T1000 (cell line): ENCODE measurements at places on chromosomes 7 and 10.

GRCh38 chr7:151007469-151007898 is 16.7 kb downstream of the NOS3 start:
- DNase-seq = no peak

DNA sequence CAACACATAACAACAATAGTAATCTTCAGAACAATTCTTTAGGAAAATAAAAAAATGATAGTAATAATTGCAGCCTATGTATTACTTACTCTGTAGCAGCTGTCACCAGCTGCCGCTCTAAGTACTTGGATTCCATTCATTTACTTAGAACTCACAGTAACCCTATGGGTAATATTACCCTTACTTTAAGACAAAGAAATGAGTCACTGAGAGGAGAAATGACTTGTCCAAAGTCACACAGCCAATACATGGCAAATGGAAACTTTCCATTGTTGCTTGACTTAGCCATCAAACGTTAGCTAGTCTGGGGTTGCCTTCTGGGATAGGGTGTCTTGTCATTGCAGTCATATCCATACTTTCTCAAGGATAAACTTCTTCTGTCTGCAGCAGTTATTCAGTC is 3.6 kb downstream of the CCNY start:
- DNase-seq = no peak

- DNase-seq = no peak
These were observed 323.9 kb downstream of the AUTS2 start for GRCh38 chr7:69922026-69922803.

- peak; percentile 6 for DNase-seq
These were observed 25.4 kb upstream of the PRXL2A start for GRCh38 chr10:80382989-80383388.

DNA sequence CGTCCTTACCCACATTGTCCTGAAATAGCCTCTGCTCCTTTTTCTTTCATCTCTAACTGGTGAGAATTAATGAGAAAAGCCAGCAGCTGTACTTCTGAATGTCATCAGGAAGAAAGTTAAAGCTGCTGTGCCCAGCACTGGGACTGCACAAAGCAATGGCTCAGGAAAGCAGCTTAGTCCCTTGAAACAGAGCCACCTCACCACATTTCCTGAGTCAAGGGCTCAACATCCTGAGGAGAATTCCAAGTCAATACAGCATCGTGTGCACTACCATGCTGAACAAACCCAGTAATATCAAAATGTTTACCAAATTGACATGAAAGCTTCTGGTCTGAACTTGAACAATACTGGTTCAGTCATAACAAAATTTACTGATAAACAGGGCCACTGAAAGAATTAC is 140.1 kb downstream of the KMT2E start:
- no peak for DNase-seq

- DNase-seq = no peak
These were observed 58.0 kb downstream of the LSMEM1 start for GRCh38 chr7:112538726-112539255.

- DNase-seq = no peak
These were observed 102.1 kb upstream of the MGMT start for GRCh38 chr10:129364949-129365348.
